ENCODE measurements at places on chromosomes 16 and 17. TPM values are rescaled to one million over a fixed set of nuclear protein-coding genes. Genes with fewer than 3 reads are reported as not detected.
A peak's percentile ranks its signal among the peaks of the same experiment; 100 is the strongest.

GLYR1 gene
- total RNA-seq = 60.8 TPM

DNA sequence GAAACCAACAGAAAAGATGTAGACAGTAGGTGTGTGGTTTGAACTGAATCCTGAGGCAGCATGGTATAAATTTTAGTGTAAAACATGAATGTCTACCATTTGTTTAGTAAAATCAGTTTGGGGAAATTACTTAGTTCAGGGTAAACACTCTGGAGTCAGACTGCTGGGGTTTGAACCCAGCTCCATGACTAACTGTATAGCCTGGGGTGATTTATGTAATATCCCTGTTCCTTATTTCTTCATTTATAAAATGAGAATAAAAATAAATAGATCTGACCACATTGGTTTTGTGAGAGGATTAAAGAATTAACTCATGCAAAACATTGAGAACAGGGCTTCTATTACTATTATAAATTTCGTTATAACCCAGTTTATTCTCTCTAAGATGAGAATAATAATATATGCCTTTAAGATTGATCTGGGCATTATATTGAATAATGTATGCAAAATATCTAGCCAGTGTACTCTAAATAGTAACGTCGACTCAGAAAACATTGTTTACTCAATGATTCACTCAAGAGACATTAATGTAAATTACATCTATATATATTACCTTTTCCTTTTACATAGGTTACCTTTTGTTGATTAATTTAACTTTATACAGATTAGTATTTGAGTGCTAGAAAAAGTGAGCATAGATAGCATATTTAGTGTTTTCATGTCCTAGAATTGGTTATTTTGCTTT lies 120.6 kb upstream of the KCNJ16 start:
- DNase-seq = no peak

- no peak for DNase-seq
Measured at GRCh38 chr16:21145738-21146137, 4.9 kb downstream of the DNAH3 start.

- DNase-seq = no peak
Measured at GRCh38 chr17:78113804-78114785, 14.5 kb downstream of the TMC6 start.

ALOX12 gene
- total RNA-seq = 0.27 TPM

- DNase-seq = no peak
Measured at GRCh38 chr16:88883117-88883895, 16.8 kb upstream of the PABPN1L start.

C1QL1 gene
- 0.87 TPM for total RNA-seq

- peak; percentile 75 for DNase-seq
Measured at GRCh38 chr17:75876938-75877751, 1.2 kb downstream of the TRIM47 start.

DNA sequence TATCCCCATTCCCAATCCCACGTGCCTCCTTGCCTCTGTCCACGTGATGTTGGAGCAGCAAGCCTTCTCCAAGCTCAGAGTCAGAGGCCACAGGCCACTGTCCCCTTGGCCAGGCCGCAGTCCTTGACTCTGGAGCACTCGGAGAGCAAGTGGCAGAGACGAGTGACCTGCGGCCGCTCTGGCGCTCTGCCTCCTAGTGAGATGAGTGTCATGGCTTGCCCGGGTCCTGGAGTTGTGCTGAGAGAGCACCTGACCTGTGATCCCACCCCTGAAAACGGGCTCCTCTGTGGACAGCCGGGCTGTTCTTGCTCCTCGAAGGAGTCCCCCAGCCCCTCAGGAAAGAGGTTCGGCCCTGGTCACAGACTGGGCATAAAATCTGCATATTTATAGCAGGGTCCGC lies 10.0 kb upstream of the FASN start:
- no peak for DNase-seq

Measured in prostate gland (tissue), 2 donors.